Activated CD4-positive, alpha-beta memory T cell treated with anti-CD3 and anti-CD28 coated beads, Interleukin-2, amount 10 ng/mL, durations not matched to agents 7 days and 5 days (primary cell): ENCODE measurements at places on chromosomes 7 and 10. TPM values are rescaled to one million over a fixed set of nuclear protein-coding genes. Genes with fewer than 3 reads are reported as not detected.

The SFTPA2 gene
- total RNA-seq = not detected

The ACSL5 gene
- total RNA-seq = 55.1 TPM

The GPER1 gene
- total RNA-seq = 0.15 TPM

DNA sequence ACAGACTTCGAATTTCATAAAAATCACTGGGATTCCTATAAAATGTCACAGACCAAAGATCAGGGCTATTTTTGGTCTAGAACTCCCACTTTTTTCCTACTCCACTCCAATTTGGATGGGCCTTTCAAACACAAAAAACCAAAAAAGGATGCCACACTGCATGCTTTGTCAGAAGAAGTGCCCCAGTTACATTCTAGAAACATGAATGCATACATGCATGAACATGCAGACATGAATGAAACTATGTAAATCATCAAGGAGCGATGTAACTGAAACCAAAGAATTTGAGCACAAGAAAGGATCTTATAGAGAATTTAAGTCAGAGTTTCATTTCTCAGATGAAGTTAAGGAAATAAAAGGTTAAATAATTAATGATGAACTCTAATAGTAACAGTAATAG, 31.8 kb upstream of the FAM133B start:
- no peak for DNase-seq

DNA sequence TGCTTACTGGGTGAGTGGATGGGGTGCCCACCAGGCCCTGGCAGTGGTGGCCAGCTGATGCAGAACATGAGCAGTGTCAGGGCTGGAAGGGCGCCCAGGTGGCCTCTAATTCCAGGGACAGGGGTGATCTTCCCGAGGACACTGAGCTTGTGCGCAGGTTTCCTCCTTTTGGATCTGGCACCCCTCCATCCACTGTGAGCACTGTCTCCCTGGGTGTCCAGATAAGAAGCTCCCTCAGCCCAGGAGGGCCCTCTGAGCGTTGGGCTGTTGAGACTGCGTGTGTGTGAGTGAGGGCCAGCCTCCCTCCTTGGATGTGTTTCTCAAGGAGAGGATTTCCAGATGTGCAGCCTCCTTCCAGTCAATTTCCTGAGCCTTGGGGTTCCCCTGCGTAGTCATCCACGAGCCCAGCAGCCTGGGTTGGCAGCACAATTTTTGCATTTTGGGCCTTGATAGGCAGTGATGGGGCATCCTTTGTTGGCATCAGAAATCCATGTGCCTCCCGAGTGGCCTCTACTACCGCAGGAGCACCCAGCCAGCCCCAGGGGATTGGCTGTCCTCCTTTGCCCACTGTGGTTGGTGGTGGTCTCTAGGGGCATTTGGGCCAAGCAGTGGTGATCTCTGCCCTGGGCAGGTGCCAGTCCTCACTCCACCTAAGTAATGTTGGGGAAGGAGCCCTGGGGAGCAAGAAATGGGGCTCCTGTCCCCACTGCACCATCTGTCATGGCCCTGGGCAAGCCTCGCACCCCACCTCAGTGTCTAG, 20.9 kb upstream of the BTBD16 start:
- DNase-seq = no peak

DNA sequence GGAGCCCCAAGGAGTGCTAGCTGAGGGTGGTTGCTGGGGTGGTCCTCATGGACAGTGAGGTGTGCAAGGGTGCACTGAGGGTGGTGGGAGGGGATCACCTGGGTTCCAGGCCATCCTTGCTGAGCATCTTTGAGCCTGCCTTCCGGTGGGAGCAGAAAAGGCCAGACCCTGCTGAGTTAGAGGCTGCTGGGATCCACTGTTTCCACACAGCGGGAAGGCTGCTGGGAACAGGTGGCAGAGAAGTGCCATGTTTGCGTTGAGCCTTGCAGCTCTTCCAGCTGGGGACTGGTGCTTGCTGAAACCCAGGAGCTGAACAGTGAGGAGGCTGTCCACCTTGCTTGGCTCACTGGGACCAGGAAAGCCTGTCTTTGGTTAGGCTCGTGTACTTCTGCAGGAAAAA, 34.9 kb downstream of the PRF1 start:
- DNase-seq = no peak

DNA sequence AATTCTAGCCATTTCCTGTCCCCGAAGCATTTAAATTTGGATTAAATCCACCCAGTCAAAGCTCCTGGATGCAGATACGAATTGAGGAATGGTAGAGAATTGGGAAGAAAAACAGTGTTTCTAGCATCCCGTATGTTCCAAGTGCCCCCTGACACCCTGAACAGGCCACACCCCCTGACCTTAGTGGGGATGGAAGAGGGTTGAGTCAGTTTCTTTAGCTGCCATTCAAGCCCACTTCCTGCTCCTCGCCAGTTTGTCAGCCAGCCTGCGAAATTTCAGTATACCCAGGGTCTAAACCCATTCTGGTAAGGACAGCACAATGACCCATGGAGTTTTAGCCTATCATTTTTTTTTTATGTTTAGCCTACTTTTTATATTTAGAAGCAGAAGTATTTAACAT, 101.1 kb downstream of the PKD1L1 start:
- DNase-seq = no peak

- DNase-seq = no peak
These were observed 40.9 kb upstream of the FHIP2A start for GRCh38 chr10:114780577-114781184.

- DNase-seq = no peak
These were observed 54.8 kb downstream of the LYZL1 start for GRCh38 chr10:29343607-29344038.

DNA sequence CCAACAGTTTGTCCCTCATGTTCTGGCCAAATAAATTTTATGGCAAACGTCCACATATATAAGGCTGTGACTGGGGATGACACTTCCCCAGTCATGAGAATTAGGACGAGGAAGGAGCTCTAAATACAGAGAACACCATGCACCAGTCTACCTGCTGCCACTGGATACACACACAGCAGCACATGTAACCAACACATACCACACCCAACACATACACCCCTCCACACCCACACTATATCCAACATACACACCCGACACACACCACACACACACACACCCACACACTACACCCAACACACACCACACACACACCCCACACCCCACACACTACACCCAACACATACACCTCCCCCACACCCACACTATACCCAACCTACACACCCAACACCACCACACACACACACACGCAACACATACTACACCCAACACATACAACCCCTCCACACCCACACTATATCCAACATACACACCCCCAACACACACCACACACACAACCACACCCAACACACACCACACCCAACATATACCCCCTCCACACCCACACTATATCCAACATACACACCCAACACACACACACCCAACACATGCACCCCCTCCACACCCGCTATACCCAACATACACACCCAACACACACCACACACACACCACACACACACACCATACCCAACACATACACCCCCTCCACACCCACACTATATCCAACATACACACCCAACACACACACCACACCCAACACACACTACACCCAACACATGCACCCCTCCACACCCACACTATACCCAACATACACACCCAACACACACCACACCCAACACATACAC, 74.1 kb downstream of the HIPK2 start:
- DNase-seq = no peak

DNA sequence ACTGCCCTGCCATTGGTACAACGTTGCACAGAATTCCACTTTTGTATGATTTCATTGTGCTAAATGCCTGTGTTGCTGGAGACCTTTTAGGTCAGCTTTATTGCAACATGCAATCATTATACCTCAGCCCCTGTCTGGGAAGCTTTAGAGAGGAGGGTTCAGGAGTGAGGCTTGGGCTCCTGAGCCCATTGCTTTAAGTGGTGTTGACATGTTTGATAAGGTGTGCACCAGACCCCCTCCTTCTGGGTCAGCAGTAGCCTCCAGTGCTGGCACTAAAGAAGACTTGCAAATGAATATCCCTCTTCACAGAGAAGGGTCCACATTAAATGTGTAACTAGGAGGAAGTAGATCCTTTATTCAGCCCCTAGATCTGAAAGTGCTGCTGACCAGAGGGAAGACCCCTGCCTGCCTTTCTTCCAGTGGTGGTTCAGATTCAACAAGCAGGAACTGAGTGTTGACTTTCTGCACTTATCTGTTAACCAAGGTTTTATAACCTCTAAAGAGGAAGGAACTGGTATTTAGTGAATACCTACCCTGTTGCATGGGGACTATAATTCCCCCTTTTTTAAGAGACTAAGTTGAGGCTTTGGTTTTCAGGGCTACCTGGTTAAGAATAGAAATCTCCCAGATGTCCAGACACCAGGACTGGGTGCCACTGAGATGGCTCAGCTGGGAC, 369.4 kb upstream of the IGFBP3 start:
- no peak for DNase-seq

GRCh38 chr10:106981452-106982075, 182.9 kb downstream of the SORCS1 start:
- no peak for DNase-seq
